ENCODE measurements at places on chromosomes 1 and 21.

GRCh38 chr1:91582431-91582921 lies 81.8 kb downstream of the CDC7 start:
- no peak for DNase-seq

DNA sequence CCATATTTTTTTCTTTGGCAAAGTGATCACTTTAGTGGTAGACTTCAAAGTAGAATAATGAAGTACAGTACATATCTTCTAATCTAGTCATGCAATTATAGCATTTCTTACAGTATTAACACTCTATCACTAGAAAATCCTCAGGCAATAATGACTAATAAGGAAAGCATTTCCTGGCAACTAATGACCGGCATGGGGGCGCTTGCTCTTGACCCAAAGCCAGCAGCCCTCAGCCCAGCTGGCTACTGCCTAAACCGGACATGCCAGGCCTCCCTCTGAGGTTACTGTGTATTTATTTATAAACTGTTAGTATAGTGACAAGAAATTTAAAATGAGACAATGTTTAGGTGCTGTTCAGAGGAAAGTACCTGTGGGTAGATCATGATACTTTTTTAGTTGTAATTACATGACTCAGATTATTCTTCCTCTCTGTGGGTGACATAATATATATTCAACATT lies 633.8 kb downstream of the PTPRC start:
- no peak for DNase-seq

DNA sequence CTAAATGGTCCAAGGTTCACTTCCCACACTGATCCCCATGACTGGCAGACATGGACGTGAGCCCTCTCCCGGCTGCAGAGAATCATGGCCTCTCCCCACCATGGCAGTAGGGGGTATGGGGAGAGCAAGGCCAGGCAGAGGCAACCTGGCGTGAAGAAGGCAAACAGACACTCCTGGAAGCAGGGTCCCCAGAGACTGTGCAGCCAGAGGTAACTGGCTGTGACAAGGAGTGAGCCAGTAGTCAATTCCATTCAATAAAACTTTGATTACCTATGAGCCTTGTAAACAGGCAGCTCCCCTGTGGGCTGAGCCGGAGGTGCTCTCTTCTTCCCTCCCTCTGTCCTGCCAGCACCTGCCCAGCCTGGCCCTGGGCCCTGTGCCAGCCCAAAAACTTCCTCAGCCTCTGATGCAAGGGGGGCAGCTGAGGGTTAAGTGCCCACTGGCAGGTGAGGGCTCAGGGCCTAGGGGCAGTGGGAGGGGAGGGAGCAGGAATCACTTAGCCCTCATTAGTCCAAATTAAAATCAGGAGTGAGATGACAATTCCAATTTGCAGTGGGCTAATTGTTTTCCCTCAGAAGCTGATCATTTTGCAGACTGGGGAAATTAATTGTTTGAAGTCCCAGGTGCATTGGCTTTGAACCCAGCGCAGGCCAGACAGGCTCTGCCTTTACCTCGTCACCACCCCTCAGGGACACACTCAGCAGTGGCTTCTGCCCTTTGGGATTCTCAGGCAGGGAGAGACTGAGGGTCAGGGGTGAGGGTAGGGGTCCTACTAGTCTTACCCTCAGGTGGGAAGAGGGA lies 35.6 kb downstream of the LRRN2 start:
- no peak for DNase-seq

DNA sequence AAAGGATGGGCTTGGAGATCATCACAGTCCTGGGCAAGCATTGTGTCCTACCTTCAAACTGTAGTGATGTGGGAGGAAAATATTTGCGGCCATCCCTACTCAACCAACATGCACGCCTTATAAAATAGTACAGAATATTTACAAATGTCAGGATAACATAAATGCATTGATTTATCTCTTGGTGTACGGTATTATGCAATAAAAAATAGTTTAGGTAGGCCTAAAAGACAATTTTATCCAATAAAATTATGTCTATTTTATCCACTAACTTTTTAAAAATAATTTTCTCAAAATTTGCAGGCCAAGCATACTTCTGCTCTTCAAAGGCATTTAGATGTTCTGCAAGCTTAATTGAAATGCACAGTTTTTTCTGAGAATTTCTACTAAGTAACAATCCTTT lies at the start of gene OR2T1:
TSS of gene OR2T1 (plus strand) at position 301 of the 400 bp plus-strand sequence. CDS start 3,100 bp downstream, outside the sequence.
- DNase-seq, result no peak

DNA sequence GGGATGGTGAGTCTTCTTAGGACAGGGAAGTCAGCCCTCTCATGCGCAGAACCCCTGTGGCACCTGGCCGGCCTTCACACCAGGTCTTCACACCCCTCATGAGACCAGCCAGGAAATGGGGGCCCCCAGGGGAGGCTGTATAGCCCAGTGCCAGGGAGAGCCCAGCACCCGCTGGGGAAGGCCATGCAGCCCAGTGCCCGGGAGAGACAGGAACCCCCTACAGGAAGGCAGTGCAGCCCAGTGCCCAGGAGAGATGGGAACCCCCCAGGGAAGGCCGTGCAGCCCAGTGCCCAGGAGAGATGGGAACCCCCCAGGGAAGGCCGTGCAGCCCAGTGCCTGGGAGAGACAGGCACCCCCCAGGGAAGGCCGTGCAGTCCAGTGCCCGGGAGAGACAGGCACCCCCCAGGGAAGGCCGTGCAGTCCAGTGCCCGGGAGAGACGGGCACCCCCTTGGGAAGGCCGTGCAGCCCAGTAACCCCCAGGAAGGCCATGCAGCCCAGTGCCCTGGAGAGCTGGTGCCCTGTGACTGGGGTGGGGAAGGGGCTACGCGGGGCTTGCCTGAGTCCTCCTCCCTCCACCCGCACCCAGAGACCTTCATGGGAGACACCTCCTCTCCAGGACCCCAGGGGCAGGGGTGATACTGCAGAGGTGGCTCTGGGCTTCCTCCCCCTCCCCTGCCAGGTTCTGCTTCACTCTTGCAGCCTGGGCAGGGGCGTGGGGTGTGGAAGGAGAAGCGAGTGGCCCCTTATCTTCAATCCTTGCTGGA lies 110.5 kb upstream of the COL6A1 start:
- DNase-seq, result no peak
